ENCODE measurements at places on chromosomes 2 and 18.

- no peak for ATAC-seq
Measured at GRCh38 chr2:226915846-226916360, 80.0 kb downstream of the RHBDD1 start.

GRCh38 chr2:26645762-26646161 is 4.6 kb upstream of the CIB4 start:
- ATAC-seq, result no peak

- ATAC-seq, result no peak
Measured at GRCh38 chr2:241888641-241889040, 19.1 kb downstream of the RTP5 start.

DNA sequence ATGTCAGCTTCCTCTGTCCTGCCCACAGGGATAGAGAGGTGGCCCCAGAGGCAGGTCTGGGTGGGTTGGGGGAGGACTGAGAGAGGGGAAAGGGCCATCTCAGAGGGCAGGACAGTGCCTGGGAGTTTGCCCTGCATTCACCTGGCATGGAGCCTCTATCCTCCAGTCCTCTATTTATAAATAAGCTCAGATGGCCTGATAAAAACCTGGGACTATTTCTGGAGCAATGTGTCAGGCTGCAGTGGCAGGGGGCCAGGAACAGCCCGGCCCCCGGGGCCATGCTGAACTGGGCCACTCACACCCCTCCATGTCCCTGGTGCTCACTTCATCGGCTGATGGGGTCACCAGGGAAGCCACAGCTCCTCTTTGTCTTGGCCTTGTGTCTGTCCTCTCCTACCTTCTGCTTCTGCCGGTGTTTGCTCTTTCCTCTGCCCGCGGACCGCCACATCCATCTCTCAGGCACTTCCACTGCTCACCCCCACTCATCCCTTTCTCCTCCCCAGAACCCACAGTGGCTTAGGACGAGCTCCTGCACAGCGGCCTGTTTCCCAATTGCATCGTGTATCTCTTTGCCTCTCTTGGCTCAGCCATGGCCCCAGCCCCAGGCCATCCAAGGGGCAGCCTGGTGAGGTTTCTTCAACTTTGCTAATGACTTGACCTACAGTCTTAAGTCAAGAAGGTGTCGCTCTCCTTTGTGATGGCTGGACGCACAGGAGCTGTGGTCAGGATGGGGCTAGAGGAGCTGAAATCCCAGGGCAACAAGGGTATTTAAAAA is 38.8 kb downstream of the SCTR start:
- ATAC-seq, result no peak

GRCh38 chr2:33320573-33320972 is 155.9 kb upstream of the RASGRP3 start:
- no peak for ATAC-seq

DNA sequence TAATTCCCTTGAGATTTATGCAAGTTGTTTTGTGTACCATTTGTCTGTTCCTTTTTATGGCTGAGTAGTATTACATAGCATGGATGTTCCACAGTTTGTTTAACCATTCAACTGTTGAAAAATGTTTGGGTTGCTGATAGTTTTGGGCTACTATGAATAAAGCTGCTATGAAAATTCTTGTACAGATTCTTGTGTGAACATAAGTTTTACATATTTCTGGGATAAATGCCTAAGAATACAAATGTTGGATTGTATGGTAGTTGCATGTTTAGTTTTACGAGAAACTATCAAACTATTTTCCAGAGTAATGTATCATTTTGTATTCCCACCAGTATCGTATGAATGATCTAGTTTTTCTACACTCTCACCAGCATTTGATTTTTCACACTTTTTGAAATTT is 407.3 kb downstream of the PLCL1 start:
- no peak for ATAC-seq

GRCh38 chr2:235105821-235106359 is 154.1 kb downstream of the SH3BP4 start:
- no peak for ATAC-seq

DNA sequence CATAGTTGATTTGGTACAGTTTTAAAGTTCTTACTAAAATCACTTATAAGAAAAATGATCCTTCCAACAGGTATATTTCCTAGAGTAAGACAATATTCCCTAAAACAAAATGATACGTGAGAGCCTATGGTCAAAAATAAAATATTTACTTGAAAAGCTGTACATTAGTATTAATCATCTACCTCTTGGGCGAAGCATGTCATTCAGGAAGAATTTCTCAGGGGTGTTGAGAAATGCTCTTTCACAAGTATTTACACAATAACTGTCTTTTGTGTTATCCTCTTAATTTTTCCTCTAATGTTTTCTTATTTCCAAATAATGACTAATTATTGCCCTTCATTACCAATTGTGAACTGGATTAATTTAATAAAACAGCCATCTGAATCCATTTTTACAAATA is 466.3 kb downstream of the SATB2 start:
- ATAC-seq, result no peak

DNA sequence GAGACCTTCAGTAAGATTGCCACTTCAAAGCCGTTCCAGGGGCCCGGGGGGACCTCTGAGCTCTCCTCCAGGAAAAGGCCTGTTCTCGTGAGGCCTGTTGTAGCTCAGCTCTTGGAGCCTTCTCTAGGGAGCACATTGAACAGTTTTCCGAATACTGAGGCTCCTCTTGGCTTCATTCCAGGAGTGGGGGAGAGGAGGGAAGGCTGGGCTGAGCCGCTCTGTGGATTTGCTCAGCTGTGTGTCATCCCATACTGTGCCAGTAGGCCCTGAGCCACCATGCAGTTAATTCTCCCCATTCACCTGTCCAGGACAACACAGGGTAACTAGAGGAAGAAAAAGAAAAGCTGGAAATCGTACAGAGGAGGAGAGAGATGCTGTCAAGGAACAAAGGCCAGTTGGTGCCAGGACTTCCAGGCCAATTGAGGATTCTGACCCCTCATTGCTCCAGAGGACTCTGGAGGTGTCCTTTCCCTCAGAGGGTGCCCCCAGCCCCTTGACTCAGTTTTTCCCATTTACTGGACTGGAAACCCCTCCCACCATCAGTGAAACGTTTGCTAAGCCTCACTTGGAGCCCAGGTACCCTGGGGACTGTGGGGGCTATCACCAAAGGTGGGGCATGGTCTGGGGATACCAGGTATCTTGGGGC is 41.4 kb downstream of the HS1BP3 start:
- ATAC-seq, result no peak

- ATAC-seq, result peak; percentile 54
Measured at GRCh38 chr2:222708274-222708710, 36.8 kb downstream of the MOGAT1 start.

DNA sequence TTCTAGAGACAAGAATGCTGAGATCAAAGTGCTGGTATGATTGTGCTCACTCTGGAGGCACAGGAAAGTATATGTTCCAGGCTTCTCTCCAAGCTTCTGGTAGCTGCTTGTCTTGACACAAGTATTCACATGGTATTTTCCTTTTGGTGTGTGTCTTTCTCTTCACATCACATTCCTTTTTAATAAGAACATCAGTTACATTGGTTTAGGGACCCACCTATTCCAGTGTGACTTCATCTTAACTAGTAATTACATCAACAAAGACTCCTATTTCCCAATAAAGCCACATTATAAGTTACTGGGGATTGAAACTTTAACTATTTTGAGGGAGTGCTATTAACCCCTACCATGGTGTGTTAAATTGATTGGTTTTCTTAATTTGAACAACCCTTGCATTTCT is 119.1 kb downstream of the FSIP2 start:
- no peak for ATAC-seq

DNA sequence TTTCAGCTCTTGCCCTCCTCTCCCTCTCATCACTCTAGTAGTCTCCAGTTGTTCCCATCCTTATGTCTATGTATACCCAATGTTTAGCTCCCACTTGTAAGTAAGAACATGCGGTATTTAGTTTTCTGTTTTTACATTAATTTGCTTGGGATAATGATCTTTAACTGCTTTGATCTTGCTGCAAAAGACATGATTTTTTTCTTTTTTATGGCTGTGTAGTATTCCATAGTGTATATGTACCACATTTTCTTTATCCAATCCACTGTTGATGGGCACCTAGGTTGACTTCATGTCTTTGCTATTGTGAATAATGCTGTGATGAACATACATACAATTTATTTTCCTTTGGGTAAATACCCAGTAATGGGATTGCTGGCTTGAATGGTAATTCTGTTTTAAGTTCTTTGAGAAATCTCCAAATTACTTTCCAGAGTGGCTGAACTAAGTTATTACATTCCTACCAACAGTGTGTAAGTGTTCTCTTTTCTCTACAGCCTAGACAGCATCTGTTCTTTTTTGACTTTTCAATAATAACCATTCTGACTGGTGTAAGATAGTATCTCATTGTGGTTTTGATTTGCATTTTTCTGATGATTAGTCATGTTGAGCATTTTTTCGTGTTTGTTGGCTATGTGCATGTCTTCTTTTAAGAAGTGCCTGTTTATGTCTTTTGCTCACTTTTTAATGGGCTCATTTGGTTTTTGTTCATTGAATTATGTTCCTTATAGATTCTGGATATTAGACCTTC is 179.6 kb upstream of the SLC39A10 start:
- peak; percentile 91 for ATAC-seq

All from activated T-helper 17 cell treated with anti-CD3 and anti-CD28 coated beads, Interleukin-2, amount 50 U/mL, for 72 hours (primary cell).